ENCODE measurements at places on chromosomes 12 and 14. TPM values are rescaled to one million over a fixed set of nuclear protein-coding genes. Genes with fewer than 3 reads are reported as not detected.
A peak's percentile ranks its signal among the peaks of the same experiment; 100 is the strongest.

GRCh38 chr12:98194591-98194990 is 320.8 kb upstream of the TMPO start:
- no peak for DNase-seq

GRCh38 chr14:90398315-90398839 is 1.5 kb downstream of the CALM1 start:
- DNase-seq = peak; percentile 73

DNA sequence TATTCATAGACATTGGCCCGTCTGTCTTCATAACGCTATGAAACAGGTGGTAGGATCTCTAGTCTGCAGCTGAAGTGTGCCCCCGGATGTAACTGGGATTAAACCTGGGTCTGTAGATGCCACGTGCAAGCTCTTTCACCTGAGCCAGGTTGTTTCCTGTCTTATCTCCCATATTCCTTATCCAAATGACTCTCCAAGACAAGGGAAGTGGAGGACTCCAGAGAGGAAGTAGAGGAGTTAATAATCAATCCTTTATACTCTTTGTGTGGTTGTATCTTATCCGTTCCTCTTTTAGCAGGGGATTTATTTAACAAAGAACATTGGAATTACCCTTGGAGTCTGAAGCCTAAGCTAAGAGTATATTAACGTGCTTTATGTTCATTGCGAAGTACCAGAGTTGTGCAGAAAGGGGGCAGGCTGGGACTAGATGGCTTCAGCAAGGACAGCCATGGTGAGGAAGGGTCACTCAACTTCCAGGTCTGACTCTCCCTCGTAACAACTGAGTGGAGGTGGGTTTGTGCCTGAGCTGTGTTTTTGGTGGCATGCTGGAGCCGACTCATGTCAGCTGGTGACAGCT is 82.8 kb downstream of the RIN3 start:
- no peak for DNase-seq

DNA sequence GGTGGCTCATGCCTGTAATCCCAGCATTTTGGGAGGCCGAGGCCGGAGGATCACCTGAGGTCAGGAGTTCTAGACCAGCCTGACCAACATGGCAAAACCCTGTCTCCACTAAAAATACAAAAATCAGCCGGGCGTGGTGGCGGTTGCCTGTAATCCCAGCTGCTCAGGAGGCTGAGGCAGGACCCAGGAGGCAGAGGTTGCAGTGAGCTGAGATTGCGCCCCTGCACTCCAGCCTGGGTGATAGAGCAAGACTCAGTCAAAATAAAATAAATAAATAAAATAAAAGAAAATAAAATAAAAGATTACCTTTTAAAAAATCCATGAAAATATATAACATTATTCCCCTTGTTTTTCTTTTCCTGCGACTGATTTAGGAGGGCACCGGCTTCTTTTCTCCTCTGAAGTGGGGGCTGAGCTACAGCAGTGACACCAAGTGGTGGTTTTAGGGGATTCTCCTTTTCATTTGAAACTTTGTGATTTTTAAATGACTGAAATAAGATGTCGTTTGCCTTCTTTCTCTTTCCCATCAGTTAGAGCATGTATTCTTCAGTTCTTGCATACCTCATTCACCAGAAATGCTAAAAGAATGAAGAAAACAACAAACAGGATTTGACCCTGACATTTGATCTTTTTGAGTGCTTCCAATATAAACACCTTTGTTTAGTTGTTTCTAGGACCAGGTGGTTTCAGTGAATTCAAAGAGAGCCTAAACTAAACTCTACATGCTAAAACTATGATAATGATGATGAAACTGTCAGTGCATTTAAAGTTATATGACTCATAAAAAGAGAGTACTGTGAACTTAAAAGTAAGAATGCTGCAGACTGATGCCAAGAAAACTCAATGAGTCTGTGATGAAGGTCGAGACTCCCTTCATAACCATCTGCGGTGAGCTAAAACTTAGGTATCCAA is 22.6 kb upstream of the PKP2 start:
- no peak for DNase-seq

- no peak for DNase-seq
Observed at GRCh38 chr12:55982319-55982936, 8.6 kb downstream of the RAB5B start.

DNA sequence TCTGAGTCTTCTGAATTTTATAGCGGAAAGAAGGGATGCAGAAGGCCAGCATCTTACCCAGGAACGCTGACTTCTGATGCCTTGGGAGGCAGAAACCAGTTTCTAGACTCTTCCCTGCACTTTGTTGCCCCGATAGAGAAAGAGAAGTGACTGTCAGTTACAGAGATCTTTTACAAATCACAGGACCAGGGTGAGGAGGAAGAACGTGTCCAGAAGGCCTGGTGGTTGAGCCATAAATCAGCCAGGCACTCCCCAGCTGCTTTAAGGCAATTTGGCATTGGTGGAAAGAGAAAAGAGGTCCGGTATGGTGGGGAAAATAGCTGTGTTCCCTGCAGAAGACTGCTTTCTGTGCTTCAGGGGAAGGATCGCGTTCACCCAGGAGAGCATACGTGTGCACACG is 88.7 kb upstream of the KCNA1 start:
- no peak for DNase-seq

DNA sequence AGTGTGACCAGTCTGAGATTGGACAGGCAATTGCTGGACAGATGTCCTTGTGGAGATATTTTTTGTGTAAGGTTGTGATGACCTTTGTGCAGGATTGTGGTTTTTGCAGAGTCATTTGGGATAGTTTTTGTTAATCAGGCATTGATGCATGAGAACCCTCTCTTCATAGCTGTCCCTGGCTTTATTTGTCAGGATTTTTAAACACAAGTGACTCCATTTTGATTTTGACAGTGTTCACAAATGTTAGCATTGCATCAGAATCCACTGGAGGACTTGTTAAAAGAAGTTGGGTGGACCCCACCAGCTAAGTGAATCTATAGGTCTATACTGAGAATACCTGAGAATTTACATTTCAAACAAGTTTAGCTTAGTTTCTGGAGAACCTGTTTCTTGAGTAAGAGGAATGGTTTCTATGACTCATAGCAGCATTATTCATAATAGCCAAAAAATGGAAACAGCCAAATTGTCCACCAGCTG is 11.8 kb downstream of the FNTB start:
- no peak for DNase-seq

DNA sequence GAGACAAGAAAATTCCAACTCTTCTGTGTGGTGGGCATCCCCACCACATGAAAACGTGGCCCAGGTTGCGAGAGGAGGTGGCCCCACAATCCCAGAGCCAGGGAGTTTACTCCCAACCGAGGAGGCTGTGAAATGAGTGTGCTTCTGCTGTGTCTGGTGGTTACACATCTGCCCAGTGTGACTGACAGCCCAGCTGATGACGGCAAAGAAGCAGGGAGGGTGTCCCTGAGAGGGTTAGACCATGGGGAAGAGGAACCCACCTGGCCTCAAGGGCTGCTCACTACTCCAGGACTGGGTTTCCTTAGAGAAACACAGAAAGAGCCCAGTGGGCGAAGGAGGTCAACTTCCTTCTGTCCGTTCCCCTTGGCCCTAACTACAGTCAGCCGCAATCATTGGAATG is 24.6 kb downstream of the ZFP36L1 start:
- DNase-seq = no peak

DNA sequence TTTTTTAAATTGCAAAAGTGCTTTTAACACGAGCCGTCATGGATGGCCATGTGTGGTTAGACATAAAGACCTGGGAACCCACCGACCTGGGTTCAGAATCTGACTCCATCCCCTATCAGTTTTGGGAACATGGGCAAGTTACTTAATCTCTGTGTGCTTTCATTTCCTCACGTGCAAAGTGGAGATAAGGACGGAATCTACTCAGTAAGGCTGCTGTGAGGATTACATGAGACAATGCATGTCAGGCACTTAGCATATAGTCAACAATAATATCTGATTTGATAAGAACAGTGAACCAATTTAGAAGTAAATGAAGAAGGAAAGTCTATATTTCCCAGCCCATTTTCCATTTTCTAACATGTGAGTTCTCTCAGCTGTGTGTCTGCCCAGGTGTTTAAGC is 235.4 kb downstream of the SUDS3 start:
- DNase-seq = no peak

- DNase-seq = no peak
Observed at GRCh38 chr12:53254816-53255545, 13.1 kb upstream of the ESPL1 start.

- DNase-seq = no peak
Observed at GRCh38 chr14:95314609-95315008, 5.1 kb downstream of the CLMN start.

DNA sequence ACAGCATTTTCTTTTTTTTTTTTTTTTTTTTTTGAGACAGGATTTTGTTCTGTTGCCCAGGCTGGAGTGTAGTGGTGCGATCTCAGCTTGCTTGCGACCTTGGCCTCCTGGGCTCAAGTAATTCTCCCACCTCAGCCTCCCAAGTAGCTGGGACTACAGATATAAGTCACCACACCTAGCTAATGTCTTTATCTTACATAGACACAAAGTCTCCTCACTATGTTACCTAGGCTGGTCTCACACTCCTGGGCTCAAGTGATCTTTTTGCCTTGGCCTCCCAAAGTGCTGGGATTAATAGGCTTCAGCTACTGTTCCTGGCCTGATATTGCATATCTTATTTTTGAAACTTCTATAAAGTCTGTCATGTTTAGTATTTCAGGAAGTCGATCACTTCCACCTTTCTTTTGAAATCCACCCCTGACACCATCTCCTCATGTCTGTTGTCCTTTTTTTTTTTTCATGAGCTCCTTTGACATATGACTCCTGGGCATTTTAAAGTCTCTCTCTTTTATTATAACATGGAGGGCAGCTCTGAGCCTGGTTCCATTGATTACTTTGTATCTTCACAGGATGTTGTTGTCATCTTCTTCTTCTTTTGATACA is 5.9 kb upstream of the A2ML1 start:
- DNase-seq = no peak

GRCh38 chr14:64200170-64200569 is 94.0 kb downstream of the ESR2 start:
- DNase-seq = no peak

Gene PLCZ1
- not detected for total RNA-seq

Gene LALBA
- total RNA-seq = not detected

Gene CLEC1A
- total RNA-seq = not detected

Gene DIABLO
- 44.4 TPM for total RNA-seq

Gene CIROP
- not detected for total RNA-seq

Gene NTS
- total RNA-seq = not detected
